CD4-positive, alpha-beta T cell treated with Interleukin-6 at 100 ng/mL for 8 hours (primary cell): ENCODE measurements at places on chromosomes 5 and 9.

- no peak for DNase-seq
Observed at GRCh38 chr5:78699552-78700153, 51.1 kb upstream of the LHFPL2 start.

DNA sequence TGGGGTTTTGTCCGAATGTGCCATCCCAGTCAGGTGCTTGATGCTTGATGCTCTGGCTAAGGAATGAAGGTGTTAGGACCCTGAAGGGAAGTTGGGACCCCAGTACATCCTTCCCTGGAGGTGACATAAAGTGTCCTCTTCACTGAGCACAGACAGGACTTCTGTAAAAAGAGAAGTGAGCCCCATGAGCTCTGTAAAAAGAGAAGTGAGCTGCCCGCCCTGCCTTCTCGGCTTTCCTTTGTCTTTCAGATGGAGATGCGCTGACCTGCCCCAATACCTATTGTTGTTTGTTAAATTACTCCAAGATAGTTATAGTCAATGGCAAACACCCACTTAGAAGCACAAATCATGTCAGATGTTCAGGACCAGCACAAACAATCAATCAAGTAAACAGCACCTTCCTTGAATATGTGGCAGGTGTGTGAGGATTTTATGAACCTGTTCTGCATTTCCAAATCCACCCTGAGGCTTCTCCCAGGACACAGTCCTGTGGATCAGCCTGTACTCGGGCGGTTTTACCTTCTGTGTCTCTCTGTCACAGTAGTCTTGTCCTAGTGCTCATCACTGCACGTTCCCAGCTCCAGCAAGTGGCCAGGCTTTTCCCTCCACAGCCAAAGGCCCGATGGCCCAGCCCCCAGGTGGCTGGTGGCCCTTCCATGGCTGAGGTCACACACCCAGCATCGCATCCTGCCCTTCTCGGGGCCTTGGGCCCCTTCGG lies 191.4 kb downstream of the MTRR start:
- no peak for DNase-seq

GRCh38 chr5:179201986-179202385 lies 141.8 kb downstream of the ZNF354C start:
- DNase-seq: no peak

- no peak for DNase-seq
Observed at GRCh38 chr5:133121080-133121479, 69.3 kb downstream of the HSPA4 start.

- DNase-seq: no peak
Observed at GRCh38 chr5:123537845-123538244, 25.9 kb downstream of the CSNK1G3 start.

DNA sequence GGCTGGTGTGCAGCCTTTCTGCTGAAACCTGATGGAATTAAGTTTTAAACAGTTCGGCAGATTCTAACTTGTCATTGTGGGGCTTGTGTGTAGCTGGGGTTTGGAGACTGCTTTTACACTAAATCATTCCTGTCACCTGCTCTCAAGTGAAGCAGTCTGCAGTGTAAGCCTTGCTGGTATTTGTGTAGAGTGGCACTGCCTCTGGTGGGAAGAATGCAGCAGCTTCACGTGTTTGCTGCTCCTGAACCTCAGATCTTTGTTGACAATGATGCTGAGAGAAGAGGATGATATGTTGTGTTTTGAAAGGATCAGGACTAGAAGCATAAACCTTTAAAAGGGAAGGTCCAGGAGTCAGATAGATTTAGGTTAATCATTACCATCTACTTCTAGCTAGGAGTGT lies 88.1 kb downstream of the KDM4C start:
- no peak for DNase-seq

- DNase-seq: no peak
Observed at GRCh38 chr5:167763772-167764171, 527.7 kb upstream of the WWC1 start.

DNA sequence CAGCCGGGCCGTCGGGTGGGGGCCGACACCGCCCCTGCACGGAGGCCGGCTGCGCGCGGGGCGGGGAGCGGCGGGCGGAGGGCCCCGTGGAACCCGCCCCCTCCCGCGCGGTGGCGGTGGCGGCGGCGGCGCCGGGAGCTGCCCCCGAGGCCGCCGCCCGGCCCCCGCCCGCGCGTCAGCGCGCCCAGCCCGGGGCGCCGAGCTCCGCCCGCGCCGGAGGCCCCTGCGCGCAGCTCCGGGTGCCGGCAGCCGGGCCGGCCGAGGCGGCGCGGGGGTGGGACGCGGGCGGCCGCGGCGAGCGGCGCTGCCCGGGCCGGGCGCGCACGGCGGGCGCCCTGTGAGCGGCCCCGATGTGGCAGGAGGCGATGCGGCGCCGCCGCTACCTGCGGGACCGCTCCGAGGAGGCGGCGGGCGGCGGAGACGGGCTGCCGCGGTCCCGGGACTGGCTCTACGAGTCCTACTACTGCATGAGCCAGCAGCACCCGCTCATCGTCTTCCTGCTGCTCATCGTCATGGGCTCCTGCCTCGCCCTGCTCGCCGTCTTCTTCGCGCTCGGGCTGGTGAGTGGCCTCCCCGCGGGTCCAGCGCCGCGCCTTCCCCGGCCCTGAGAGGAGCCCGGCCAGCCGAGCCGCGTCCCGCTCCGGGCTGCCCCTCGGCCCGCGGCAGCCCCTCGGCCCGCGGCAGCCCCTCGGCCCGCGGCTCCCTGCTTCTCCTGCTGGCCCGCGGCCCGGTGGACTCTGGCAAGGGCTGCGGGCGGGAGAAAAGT lies at the start of gene ADCY2:
ADCY2 (plus strand) TSS at position 192 of the 766 bp plus-strand sequence; CDS start at position 351, 159 bp downstream.
- DNase-seq: no peak

GRCh38 chr5:180329138-180329435 lies 24.0 kb downstream of the GFPT2 start:
- DNase-seq: no peak

DNA sequence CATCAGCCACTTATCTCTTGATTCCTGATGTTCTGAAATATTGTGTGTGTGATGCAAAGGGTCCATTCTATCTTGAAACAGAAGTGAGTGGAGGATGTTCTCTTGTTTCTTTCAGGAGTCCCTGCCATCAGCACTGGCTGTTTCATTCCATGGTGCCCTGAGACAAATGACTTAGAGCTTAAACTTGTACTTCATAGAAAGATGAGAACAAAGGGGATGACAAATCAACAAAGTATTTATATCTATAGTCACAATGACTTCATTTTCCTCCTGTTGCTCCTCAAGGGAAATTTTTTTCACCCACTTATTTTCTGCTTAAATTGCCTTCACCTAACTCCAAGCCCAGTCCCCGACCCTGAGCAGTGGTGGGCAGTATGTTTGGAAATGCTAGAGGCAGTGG lies 171.6 kb downstream of the TARS1 start:
- DNase-seq: no peak

DNA sequence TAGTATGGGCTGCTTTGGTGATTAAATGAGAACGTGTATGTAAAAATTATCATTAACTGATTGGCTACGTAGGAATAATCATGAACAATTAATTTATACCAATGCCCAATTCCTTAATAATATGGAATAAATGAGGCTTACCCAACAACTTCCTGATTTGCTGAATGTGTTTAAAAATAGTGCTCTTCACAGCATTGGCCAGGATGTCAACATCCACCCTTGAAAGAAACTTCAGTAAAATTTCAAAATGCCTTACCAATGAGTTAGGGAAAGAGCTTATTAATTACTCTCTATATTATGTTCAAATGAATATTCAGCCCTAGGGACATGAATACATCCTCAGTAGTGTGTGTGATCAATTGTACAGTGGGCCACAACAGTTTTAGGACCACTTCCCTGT lies 401.4 kb downstream of the PSAT1 start:
- DNase-seq: no peak

DNA sequence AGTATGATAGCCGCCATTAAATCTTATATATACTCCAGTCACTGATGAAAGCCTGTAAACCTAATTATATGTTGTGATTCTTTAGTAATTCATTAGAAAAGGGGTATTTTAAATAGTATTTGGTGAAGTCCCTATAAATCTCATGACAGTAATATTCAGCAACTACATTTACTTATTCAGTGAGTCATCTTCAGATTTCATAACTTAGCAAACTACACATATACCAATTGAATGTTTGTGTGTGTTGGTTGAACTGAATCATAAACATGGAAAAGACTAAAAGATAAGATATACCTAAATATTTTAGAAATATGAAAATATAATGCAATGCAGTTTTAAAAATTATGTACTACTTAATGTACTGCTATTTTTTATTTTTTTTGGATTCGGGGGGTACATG lies 1050.4 kb downstream of the MAT2B start:
- DNase-seq: no peak

- no peak for DNase-seq
Observed at GRCh38 chr9:90069085-90069484, 464.3 kb downstream of the GADD45G start.

- no peak for DNase-seq
Observed at GRCh38 chr9:85647571-85647970, 94.2 kb downstream of the AGTPBP1 start.
